ENCODE measurements at places on chromosomes 4 and X.
A peak's percentile ranks its signal among the peaks of the same experiment; 100 is the strongest.

DNA sequence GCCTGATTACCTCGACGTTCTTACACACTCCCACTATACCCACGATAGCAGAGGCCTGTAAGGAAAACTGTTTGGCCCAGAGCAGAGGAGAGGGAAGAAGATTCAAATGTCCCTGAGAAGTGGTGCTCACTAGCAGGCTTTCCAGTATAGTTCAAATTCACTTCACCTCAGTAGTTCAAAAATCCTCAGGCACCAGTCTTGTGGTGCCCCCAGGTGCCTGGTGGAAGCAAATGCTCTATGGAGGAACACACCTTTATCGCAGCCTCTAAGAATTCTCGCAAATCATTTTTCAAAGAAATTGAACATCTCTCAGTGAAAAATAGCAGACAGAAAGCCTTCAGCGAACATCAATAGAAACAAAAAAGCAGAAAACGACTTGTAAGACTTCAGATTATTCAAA lies 12.2 kb upstream of the MTMR1 start:
- DNase-seq = no peak

DNA sequence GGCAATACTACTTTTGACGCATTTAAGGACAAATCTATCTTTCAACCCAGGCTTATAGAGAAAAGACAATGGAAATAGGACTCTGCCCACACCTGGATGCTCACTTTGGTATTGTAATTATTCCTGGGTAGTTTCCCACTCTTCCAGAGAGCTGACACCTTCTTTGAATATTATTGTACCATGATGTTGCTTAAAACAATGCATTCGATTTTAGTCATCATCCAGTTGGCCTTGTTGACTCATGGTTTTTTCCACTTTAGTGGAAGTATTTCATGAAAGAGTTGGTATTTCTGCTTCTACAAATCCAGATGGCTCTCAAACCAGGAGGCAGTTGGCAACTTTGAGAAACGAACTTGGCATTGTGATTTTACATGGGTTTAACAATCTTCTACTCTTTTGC lies 124.2 kb downstream of the ENOX2 start:
- no peak for DNase-seq

DNA sequence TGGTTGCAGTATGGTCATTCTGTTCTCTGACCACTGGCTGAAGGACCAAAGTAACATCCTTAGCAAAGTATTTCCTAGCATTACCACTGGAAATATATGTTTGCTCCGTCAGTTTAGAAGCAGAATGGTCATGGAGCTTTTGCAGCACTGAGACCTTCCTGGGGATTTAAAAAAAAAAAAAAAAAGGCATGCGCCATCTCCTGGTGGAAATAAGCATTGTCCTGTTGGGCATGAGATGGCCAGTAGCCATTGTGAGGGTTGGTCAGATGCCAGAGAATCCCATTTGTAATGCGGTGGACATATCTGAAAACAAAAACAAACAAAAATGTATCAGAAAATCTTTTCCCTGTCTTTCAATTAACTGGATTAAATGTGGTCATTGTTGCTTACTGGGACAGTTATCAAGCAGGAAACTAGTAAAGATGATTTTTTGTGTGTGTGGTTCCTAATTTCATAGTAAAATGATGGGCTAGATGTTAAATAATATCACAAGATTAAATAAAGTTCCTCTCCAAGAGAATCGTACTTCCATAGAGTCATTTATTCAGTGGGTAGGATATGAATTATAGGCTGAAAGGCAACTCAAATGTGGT lies 139.6 kb downstream of the SOWAHB start:
- DNase-seq = no peak

DNA sequence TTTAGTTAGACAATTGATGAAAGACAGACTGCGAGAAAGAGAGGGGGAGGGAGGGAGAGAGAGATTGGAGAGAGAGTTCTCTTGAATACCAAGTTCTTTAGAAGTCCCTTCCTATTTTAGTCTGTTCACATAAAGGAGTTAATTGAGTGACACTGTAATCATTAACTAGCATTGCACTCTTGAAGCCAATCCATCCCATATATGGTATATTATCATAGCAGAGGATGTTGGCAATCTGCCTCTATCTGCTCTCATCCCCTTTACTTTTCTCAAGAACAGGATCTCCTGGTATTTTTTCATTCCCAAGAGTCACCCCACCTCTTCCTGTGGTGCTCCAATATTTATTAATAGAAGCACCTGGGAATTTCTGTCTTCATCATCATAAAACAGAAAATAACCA lies 959.6 kb upstream of the NDST4 start:
- no peak for DNase-seq

GRCh38 chr4:91681544-91681943 lies 622.2 kb upstream of the GRID2 start:
- no peak for DNase-seq

DNA sequence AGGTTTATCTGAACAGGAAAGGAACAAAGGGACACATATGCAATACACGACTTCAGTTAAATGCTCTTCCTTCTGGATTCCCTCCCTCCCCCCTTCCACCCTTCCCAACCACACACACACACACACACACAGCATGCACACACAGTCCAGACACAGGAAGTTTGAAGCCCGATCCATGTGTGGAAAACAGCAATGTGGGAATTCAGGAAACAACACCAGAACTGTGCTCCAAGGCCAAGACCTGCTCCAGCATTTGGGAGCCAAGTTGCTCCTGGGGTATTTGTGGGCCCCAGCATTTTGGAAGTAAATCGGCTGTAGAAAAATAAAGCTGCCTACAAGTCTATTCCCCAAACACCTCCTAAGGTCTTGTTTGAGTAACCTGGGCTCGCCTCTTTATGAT lies 5.6 kb upstream of the AMOT start:
- DNase-seq = no peak

DNA sequence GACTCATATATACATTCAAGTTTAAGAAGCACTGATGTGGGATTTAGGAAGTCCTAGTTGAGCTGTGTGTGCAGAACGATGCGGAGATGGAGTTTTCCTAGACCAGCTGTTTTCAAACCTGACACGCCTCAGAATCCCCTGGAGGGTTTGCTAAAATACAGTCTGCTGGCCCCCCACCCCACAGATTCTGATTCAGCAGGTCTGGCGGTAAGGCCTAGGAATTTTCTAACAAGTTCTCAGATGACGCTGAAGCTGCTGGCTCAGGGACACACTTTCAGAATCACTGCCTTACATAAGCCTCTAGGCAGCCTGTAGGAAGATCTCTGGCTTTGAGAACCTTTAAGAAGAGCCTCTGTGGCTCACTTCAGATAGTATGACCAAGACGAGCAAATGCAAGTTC lies 73.1 kb downstream of the PHEX start:
- DNase-seq = no peak

- DNase-seq = no peak
Observed at GRCh38 chr4:123352240-123352945, 44.2 kb upstream of the SPRY1 start.

DNA sequence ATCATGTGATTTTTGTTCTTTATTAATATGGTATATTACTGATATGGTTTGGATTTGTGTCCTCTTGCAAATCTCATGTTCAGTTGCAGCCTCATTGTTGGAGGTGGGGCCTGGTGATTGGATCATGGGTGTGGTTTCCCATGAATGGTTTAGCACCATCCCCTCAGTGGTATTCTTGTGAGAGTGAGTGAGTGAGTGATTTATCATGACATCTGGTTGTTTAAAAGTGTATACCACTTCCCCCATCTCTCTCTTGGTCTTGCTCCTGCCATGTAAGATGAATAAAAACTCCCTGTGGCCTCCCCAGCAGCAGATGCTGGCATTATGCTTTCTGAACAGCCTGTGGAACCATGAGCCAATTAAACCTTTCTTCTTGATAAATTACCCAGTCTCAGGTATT lies 111.5 kb downstream of the TAB3 start:
- DNase-seq = no peak

DNA sequence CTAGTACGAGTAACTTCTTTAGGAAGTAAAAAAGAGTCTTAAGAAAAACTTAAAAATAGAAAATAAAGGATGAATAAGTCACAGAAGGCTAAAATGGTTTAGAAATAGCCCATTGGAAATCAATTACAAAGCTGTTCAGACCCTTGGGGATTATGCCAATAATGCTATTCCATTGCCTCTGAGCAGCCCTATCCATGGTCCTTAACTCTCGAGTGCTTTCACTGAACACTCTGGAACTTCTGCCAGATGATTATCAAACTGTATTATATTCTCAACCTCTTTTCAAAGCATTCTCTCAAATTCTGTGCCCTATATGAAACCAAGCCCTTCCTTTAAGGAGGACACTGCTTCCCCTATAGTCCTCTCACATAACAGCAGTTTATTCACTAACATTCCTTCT lies 17.0 kb downstream of the SLC9B1 start:
- peak; percentile 10 for DNase-seq

DNA sequence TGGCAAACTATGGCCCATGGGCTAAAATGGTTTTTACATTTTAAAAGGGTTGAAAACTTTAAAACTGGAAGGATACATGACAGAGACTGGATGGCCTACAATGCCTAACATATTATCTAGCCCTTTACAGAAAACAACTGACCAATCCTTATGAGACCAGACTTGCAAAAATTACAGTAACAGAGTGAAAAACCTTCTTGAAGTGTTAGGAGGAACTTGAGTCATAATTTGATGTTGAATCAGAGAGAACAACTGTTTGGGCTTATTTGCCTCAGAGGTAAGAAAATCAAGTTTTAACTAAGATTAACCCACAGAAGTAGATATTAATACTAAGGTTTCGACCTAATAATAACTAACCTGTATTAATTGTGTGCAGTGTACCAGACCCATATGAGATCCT lies 12.4 kb upstream of the NAP1L5 start:
- DNase-seq = no peak

- DNase-seq = no peak
Observed at GRCh38 chrX:47174846-47175587, 18.6 kb upstream of the UBA1 start.

DNA sequence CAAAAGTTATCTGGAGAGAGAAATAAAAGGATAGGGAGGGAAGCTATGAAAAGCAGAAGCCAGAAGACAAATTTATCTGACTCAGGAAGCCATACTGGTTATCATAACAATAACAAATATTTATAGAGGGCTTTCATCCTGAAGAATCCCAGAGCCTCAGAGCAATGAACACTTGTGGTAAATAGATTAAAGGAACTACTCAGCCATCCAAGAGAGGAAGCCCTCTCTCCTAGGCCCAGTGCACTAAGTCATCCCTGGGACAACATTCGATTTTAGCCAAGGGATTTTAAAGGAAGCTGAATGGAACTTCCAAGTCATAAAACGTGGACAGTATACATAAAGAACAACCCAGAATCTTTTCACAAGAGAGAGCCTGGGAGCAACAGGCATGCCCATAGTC lies 76.9 kb downstream of the COL4A6 start:
- no peak for DNase-seq

- DNase-seq = no peak
Observed at GRCh38 chrX:9598344-9598743, 133.5 kb downstream of the TBL1X start.

DNA sequence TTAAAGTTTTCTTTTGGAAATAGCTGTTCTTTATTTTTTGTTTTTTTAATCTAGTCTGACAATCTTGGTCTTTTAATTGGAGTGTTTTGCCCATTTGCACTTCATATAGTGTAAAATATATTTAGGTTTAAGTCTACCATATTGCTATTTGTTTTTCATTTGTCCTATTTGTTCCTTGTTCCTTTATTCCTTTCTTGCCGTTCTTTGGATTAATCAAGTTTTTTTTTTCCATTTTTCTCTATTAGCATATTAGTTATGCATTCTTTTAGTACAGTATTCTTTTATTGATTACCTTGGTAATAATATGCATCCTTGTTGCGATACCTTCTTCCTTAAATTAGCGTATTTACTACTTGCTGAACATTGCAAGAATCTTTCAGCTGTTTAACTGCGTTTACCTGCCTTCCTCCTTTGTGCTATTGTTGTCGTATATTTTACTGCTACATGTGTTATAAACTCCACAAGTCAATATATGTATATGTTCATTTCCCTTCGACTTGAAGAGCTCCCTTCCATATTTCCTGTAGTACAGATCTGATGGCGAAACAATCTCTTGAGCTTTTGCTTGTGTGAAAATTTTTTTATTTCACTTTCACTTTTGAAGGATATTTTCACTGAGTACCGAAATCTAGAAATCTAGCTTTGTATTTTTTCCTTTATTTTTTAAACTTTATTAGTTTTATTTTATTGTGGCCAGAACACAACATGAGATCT lies 23.9 kb upstream of the RNF212 start:
- DNase-seq = no peak

DNA sequence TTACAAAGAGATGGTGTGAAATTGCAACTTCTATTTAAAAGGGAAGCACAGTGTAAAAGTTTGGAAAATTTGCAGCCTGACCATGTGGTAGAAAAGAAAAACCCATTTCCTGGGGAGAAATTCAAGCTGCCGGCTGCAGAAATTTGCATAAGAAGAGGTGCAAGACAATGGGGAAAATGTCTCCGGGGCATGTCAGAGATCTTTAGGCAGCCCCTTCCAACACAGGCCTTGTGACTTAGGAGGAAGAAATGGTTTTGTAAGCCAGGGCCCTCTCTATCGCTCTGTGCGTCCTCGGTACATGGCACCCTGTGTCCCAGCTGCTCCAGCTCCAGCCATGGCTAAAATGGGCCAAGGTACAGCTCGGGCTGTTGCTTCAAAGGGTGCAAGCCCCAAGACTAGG lies 40.4 kb downstream of the CCDC158 start:
- no peak for DNase-seq

DNA sequence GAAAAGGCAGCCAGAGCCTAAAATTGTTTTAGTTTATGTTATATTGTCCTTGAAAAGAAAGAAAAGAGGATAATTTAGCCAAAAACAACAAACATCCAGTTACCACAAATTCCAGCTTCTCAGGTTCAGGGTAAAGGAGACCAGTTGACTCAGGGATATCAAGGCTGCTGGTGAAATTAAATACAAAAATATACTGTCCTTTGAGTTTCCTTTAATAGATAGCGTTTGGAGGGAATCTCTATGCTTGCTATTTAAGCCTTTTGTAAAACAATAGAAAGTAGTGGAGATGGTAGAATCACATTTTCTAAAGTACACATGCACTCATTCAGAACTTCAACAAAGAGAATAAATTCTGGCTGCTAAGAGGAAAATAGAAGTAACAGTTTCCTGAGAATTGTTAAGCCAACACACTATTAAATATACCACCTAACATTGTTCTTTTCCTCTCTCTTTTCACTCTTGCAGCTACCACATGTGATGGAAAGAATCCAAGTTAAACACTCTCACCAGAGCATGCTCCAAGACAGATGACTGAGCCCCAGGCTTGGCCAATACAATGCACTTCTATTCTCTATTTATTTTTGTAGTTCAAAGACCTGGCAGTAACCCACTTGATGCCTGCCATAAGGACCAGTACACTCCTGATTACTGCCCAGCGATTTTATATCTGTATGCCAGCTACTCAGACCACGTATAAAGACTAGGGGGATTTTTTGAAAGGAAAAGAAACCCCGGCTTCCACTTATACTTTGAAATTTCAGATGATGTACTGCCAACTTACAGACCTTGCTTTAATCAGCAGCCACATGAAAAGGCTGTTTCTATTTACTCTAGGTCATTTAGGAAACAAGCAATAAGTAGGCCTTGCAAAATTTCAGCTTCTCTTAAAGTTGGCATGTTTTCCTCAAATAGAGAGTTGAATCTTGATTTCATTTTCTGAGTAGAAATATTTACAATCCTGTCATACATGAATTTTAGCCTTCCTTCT lies 756.9 kb downstream of the FAT4 start:
- DNase-seq = peak; percentile 33

GRCh38 chr4:84965553-84966381 lies 723 bp downstream of the WDFY3 start:
- no peak for DNase-seq

- no peak for DNase-seq
Observed at GRCh38 chr4:7610022-7610670, 175.4 kb upstream of the PSAPL1 start.

- DNase-seq = no peak
Observed at GRCh38 chr4:15675356-15675755, 6.3 kb upstream of the FAM200B start.

Measured in glomerular endothelial cell (primary cell).